ENCODE measurements at places on chromosomes 12 and 14.

GRCh38 chr12:116528498-116528897 lies 30.7 kb upstream of the MAP1LC3B2 start:
- no peak for DNase-seq
- peaks cover 30% of the 10 kb centered on the region for H3K4me1 ChIP-seq
- peaks cover 22% of the 10 kb centered on the region for H3K27me3 ChIP-seq
- no peaks in the 10 kb centered on the region for H3K36me3 ChIP-seq

DNA sequence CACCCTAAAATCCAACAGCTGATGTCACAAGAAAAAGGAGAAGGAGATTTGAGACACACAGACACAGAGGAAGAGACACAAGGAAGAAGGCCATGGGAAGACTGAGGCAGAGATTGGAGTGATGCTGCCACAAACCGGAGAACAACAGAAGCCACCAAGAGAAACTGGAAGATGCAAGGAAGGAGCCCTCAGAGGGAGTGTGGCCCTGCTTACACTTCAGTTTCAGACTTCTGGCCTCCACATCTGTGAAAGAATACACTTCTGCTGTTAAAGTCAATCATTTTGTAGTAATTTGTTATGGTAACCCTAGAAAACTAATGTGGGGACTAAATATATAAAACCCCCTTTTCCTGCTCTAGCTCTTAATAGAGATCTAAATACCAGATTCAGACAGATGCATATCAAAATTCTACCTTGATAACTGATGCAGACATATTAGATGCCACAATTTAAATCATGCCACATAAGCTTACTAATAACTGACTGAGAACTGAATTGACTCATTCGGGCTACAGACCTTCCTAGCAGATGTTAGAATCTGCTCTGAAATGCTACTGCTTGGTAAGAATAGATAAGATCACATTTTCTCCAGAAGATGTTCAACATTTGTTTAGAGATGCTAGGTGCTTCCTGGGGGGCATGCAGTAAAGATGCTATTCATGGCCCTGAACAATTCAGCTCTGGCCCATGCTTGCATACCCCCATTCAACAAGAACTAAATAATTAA lies 113.1 kb upstream of the CCND2 start:
- no peak overlapping the region for H3K4me3 ChIP-seq
- no peak overlapping the region for H3K27ac ChIP-seq
- no peaks in the 10 kb centered on the region for H3K27me3 ChIP-seq

DNA sequence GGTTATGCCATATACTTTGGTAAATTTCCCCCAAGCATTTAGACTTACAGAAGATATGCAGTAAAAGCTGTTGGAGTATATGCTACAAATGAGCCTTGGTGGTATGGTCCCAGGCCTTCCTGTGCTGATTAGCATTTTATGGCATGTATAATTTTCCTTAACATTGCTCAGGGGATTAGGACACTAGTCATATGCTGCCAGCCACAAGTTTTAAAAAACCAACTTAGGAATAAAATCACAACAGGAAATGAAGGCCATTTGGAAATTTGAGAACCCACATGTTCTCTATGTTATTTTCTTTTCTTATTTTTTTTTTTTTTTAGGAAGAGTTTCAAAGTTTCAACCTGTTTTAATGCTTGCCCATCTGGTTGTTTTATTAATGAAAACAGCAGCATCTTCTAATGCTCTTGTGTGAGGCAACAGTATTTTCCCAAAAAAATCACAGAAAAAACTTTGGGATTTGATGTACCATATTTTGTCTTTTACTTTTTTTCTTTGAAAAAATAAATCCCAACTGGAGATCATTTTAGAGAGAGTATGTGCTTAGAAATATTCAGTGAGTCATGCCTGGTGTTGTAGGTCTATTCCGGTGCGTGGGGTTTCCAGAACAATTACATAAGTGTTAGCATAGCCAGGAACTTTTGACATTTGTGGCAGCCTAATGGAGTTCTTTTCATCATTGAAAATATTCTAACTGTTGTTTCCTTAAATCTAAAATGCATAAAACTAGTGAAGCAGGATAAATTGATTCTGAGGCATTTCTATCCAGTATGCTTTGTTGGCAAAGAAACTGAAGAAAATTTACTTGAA lies 21.7 kb upstream of the DUSP6 start:
- DNase-seq: no peak
- H3K27me3 ChIP-seq: no peaks in the 10 kb centered on the region
- no peaks in the 10 kb centered on the region for H3K36me3 ChIP-seq
- no peak overlapping the region for H3K4me3 ChIP-seq
- no peak overlapping the region for H3K27ac ChIP-seq
- peaks cover 48% of the 10 kb centered on the region for H3K4me1 ChIP-seq

DNA sequence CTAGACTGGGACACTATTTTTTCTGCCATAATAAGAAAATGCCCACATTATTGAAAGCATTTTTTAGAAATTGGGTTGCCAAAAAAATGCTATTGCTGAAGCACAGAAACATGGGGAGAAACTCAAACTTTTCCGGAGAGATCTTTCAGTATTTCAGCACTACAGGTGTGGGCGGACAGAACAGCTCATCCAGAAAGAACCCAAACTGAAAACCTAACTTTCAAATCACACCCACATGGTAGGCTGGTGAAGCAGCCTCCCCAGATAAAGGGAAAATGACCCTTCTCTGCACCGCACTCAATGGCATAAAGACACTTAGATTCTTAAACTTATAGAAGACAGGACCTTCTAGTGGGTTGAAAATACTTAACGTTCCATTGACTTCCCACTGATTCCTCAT lies 62.3 kb upstream of the TMPO start:
- no peak for DNase-seq
- no peaks in the 10 kb centered on the region for H3K36me3 ChIP-seq
- H3K27ac ChIP-seq: no peak overlapping the region

DNA sequence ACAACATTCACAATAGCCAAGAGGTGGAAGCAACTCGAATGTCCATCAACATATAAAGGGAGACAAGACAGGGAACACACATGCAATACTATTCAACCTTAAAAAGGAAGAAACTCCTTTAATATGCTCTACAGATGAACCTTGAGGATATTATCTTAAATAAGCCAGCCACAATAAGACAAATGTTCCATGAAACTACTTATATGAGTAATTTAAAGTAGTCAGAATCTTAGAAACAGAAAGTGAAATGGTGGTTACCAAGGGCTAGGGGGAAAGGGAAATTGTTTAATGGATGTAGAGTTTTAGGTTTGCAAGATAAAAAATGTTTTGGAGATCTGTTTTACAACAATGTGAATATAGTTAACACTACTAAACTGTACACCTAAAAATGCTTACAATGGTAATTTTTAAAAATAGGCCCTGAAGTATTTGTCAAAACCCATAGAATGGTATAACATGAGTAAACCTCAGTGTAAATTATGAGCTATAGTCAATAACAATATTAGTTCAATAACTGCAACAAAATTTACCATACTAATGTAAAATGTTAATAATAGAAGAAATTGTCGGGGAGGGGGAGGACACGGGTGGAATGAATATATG lies 71.1 kb downstream of the EGLN3 start:
- H3K27me3 ChIP-seq: no peaks in the 10 kb centered on the region
- H3K4me1 ChIP-seq: no peaks in the 10 kb centered on the region
- H3K27ac ChIP-seq: no peak overlapping the region
- H3K36me3 ChIP-seq: peaks cover 12% of the 10 kb centered on the region

- peak; percentile 66 for DNase-seq
- H3K4me1 ChIP-seq: peaks cover 22% of the 10 kb centered on the region
- no peaks in the 10 kb centered on the region for H3K27me3 ChIP-seq
- no peak overlapping the region for H3K27ac ChIP-seq
- H3K36me3 ChIP-seq: no peaks in the 10 kb centered on the region
Measured at GRCh38 chr14:32254952-32255679, 52.0 kb upstream of the RNU6-8 start.

- H3K36me3 ChIP-seq: no peaks in the 10 kb centered on the region
- no peak for DNase-seq
- H3K4me3 ChIP-seq: no peak overlapping the region
- H3K4me1 ChIP-seq: no peaks in the 10 kb centered on the region
Measured at GRCh38 chr12:60421741-60422140, 825.9 kb downstream of the SLC16A7 start.

DNA sequence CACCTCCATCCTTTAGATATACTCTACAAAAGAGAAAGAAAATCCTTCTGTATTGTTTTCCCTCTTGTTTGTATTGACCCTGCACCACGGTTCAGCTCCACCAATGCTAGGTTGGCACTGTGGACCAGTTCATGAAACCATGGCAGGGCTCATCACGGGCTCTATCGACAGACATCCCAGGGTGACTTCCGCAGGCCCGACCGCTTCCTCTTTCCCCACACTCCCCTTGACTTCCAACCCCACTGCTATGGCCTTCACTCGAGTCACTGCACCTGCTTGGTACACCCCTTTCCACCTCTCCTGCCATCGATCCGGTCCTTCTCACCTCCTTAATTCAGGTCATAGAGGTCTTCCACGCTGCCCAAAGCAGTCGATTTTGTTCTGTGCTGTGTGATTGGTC lies 21.2 kb upstream of the AKAP5 start:
- peaks cover 16% of the 10 kb centered on the region for H3K36me3 ChIP-seq
- no peak overlapping the region for H3K27ac ChIP-seq

- H3K4me1 ChIP-seq: no peaks in the 10 kb centered on the region
- DNase-seq: no peak
- H3K27me3 ChIP-seq: peaks cover 100% of the 10 kb centered on the region
- no peak overlapping the region for H3K4me3 ChIP-seq
Measured at GRCh38 chr12:114445401-114446323, 39.7 kb upstream of the TBX5 start.

Data from neural crest cell (in vitro differentiated cells).